Common myeloid progenitor, CD34-positive (primary cell): ENCODE measurements at places on chromosomes 5 and 9.

DNA sequence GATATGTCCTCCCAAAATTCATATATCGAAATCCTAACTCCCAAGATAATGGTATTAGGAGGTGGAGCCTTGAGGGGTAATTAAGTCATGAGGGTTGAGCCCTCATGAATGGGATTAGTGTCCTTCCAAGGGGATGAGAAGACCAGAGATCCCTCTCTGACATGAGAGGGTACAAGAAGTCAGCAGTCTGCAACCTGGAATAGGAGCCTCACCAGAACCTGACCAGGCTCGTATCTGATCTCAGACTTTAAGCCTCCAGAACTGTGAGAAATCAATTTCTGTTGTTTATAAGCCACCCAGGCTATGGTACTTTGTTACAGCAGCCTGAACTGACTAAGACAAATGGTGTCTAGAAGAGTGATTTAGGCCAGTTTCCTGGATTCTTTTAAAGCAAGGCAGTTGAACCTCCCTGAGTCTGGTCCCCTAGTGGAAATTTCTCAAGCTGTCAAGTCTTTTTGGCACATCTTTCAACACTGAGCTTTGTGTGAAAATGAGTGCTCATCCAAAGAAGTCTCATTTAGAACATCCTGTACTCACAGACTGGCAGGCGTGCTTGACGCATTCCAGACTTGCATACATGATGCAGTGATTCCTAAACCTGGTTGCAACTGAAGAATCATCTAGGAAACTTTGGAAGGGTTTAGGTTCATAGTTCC, 254.8 kb upstream of the PPP1R2B start:
- DNase-seq, result no peak

- DNase-seq, result peak; percentile 13
Observed at GRCh38 chr5:104186100-104186499, 623.5 kb upstream of the NUDT12 start.

DNA sequence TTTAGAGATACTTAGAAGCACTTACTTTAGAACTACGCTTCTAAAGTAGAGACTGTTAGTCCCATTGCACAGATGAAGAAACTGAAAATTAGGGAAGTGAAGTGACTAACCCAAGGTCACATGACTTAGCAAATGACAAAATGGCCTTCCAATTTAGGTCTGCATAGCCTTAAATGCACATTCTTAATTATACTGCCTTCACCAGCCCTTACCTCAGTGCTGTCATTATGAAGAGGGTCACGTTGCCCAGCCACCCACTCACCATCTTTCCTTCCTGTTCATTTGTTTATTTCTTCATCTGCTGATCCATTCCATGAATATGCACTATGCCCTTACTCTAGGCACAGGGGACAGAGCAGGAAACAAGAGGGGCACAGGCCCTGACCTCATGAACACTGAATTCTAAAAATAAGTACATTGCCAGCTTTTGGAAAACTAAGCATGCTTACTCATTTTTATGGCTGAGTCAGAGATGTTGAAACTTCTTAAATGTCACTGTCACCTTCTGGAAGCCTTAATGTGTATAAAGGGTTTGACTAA, 8.6 kb downstream of the HAVCR2 start:
- DNase-seq, result no peak

DNA sequence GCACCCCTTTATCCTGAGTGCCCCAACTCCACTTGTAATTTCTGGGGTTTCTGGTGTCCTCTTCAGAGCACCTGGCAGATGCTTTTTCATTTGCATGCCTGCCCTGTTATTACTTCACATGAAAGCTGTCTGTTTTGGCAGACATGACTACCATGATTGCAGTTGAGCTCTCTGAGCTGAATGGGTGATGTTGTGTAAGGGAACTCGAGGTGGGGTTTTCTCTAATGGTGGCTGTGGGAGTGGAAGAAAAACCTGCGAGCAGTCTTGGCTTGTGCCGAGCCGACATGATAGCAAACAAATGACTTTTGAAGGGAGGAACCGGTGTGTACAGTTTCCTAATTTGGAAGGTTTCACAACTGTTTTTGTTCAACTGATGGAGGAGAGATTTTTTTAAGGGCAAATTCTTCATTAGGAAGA, 196.2 kb downstream of the AOPEP start:
- DNase-seq, result no peak

DNA sequence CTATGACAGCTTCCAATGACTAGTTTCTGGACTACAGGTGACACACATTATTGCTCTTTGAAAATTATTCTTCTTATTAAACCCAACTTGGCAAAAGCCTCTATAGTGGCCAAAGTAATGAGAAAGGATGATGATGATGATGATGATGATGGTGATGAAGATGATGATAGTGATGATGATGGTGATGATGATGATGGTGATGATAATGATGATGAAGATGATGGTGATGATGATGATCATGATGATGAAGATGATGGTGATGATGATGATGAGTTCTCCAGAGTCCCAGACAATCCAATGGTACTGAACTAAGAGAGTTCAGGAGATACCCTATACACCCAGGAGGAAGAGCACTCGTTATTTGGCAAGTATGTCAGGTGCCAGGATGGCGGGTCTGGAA, 739.4 kb downstream of the IRX1 start:
- DNase-seq, result no peak

DNA sequence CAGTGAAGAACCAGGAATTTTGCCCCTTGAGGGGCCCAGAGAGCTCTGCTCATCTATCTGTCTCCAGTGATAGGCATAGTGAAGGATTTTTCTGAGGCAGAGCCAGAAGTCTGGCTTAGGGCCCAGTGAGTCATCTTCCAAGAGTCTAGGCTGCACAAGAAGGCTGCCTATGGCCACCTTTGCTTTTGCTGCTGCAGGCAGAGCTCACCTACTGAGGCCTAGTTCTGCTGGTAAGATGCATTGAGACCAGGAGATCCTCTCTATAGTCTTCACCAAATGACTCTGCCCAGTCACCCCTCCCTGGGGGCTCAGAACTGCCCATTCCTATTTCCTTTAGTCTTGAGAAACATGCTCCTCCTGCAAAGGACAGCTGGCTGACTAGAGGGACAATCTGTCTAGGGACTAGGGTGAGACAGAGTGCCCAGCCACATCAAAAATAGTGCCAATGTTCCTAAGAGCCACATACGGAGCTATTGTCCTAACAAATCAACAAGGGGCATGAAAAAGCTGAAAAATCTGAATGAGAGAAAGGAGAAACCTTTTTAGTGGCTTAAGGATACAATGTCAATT, 40.3 kb upstream of the CDKN2AIPNL start:
- no peak for DNase-seq

DNA sequence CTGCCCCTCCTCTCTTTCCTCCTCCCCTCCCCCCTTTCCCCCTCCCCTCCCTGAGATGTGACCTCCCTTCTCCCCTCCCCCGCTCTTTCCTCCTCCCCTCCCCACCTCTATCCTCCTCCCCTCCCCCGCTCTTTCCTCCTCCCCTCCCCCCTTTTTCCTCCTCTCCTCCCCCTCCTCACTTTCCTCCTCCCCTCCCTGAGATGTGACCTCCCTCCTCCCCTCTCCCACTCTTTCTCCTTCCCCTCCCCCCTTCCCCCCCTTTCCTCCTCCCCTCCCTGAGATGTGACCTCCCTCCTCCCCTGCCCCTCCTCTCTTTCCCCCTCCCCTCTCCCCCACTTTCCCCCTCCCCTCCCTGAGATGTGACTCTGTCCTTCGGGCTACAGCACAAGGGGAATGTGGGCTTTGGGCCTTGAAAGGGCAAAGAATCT, 169.8 kb downstream of the COL23A1 start:
- DNase-seq, result no peak

GRCh38 chr9:118721923-118722322, 647.3 kb downstream of the BRINP1 start:
- DNase-seq, result no peak

DNA sequence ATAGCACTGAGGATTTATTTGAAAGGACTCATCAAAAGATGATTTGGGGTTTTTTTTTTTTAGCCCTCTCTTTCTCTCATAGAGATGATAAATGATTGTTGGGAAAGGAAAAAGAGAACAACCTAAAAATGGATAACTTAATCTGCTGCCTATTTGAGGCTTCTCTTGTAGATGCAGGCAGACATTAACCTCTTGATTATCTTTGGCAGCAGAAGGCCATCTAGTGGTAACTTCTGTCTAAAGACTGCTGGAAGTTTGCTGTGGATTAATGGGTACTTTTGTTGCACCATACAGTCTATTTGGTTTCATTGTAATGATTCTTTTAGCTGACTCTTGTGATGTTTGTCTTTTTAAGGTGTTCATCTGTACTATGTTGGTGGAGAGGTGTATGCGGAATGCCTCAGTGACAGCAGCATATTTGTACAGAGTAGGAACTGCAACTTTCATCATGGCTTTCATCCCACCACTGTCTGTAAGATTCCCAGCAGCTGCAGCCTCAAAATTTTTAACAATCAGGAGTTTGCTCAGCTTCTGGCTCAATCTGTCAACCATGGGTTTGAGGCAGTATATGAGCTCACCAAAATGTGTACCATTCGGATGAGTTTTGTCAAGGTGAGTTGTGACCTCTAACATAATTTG, 18.8 kb downstream of the SMIM32 start:
- DNase-seq, result peak; percentile 74

- no peak for DNase-seq
Observed at GRCh38 chr9:31185831-31186230, 1198.6 kb upstream of the ACO1 start.

- DNase-seq, result no peak
Observed at GRCh38 chr9:13841746-13842462, 472.0 kb downstream of the NFIB start.

- DNase-seq, result no peak
Observed at GRCh38 chr9:92036411-92036746, 78.8 kb downstream of the SPTLC1 start.

DNA sequence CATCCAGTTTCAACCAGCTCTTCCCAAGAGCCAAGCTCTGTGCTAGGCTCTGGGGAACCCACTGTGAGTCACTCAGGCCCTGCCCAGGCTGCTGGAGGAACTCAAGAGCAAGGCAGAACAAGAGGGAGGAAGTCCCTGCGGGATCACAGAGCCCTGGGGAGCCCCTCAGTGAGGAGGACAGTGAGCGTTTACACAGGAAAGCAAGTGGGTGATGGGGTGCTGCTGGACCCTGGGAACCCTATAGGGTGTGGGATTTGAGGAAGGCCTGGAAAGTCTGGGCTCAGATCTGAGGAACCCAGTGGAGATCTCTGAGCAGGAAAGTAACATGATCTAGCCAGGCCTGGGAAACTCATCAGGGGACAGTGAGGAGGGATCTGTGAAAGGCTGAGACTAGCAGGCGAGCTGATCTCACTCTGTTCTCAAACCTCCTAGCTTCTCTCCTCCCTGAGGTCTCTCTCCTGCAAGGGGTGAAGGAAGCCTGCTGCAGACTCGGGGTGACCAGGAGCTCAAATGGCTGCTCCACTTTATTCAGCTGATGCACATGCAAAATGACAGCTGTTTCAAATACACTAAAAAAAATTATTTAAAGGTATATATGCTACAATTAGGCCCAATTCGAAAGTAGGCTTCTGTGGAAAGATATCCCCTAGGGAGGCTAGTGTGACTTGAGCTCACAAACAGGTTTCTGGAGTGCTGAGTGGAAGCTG, 70.0 kb downstream of the SHB start:
- peak; percentile 52 for DNase-seq
